ENCODE measurements at places on chromosomes 7 and 10. TPM values are rescaled to one million over a fixed set of nuclear protein-coding genes. Genes with fewer than 3 reads are reported as not detected.

GRCh38 chr7:4033996-4034395 lies 648.1 kb upstream of the FOXK1 start:
- no peak for DNase-seq

DNA sequence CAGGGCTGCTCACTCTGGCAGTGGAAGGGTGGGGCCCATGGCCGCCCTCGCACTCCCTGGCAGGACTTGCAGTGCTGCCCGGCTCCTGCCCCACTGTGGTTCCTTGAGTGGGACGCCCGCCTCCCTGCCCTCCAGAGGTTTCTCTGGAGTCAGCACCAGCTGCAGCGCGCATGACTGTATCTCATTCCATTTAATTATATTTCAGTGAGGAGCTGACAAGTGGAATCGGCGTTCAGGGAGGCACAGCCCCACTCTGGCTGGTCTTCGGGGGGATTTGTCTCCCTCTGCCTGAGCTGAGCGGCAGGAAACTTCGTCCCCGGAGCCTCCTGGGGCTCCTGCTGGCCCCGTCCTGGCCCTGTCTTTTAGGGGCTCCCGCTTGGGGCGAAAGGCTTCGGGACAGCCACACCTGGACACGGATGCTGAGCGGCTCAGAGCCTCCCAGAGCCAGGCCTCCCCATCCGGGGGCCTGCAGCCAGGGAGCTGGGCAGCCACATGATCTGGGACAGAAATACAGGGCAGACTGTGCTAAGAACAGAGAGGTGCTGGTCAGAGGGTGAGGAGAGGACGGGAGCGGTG lies 75.3 kb upstream of the NKX6-2 start:
- DNase-seq, result no peak

DNA sequence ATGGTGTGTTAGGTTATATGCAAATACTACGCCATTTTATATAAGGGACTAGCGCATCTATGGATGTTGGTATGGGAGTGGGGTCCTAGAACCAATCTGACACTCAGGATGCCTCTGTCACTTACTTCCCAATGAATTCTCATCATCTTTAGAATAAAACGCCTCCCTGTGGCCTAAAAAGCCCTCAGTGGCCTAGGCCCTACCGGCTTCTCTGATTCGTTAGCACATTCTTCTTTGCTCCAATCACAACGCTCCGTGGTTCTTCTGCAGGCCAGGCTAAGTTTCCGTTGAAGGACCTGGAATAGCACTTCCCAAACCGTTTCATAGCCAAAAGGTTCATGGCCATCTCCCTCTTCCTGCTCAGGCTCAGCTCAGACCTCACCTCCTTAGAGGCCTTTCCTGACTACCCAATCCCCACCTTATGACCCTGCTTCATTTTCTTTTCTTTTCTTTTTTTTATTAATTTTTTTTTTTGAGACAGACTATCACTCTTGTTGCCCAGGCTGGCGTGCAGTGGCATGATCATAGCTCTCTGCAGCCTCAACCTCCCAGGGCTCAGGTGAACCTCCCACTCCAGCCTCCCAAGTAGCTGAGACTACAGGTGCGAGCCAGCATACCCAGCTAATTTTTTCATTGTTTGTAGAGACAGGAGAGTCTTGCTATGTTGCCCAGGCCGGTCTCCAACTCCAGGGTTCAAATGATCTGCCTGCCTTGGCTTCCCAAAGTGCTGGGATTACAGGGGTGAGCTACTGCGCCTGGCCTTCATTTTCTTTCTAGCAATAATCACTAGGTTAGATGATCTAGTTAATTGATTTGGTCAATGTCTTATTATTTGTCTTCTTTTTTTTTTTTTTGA lies 24.5 kb upstream of the YWHAG start:
- DNase-seq, result no peak

Gene TEX47
- total RNA-seq, result not detected

DNA sequence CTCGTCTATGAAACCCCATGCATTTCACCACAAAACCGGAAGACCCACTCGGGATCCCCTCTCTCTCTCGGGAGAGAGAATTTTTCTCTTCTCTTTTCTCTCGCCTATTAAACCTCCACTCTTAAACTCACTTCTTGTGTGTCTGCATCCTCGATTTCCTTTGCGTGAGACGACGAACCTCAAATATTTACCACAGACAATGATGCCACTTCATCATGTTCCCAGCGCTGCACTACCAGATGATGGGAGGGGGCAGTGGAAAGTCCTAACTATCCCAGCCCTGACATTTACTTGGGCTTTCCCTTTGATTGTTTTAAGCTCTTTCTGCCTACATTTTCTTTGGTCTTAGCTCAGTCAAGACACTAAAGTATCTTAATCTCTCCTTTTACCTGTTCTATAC lies 906.7 kb downstream of the GRID1 start:
- no peak for DNase-seq

- DNase-seq, result no peak
These were observed 128.3 kb downstream of the CCDC3 start for GRCh38 chr10:12873172-12873571.

- DNase-seq, result no peak
These were observed 34.1 kb downstream of the ZRANB1 start for GRCh38 chr10:124975977-124976514.

DNA sequence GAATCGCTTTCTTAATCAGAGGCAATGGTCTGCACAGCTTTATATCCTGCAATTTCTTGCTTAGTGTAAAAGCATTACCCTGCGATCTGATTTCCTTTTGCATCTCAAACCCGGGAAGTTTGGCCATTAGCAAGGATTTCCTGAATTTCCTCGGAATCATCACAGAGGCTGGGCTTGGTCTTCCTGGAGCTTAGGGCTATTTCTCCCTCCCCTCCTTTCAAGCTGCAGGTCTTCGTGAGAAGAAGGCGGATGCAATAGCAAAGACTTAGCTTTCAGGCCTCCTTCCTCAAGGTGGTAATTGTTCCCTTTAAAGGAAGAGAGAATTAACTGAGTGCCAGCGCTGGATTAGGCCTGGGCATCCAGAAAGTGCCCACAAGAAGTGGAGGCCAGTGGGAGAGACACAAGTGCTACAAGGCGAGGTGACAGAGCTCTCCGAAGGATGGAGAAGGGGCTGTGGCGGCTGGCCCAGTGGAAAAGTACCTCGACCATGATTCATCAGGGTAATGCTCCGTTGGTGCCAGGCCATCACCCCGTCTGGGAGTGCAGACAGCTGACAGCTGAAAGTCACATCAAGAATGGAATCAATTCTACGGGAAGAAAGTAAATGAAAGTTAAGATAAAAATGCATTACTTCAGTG lies 4.0 kb upstream of the ARMS2 start:
- DNase-seq, result no peak

DNA sequence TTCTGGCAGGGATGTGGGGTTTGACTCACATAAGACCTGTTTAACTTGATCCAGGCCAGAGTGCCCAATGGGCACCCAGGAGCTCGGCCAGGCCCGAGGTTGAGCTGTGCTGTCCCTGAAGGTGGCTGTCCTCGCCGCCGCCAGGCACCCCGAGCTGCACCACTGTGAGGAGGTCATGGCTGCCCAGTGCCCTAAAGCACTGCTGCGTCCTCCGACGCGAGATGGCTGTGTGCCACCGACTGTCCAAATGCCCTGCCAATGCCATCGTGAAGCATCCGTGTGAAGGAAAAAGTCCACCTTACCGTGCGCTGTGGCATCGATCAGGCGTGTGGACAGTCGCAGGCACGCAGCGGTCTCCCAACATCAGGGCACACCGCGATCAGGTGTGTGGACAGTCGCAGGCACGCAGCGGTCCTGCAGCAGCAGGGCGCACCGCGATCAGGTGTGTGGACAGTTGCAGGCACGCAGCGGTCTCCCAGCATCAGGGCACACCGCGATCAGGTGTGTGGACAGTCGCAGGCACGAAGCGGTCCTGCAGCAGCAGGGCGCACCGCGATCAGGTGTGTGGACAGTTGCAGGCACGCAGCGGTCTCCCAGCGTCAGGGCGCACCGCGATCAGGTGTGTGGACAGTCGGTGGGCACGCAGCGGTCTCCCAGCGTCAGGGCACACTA lies 120.3 kb downstream of the VIPR2 start:
- DNase-seq, result no peak

- DNase-seq, result no peak
These were observed 178.1 kb upstream of the POM121L12 start for GRCh38 chr7:52857367-52857766.

GRCh38 chr7:47318395-47319182 lies 263.3 kb downstream of the TNS3 start:
- DNase-seq, result no peak

- no peak for DNase-seq
These were observed 1.0 kb downstream of the SYPL1 start for GRCh38 chr7:106110885-106111654.

Gene PDZD7
- 2.8 TPM for total RNA-seq

Gene DLX6
- not detected for total RNA-seq

- DNase-seq, result no peak
These were observed 781.1 kb downstream of the INHBA start for GRCh38 chr7:40921589-40922315.

- no peak for DNase-seq
These were observed 672.3 kb downstream of the TNS3 start for GRCh38 chr7:46909601-46910051.

Gene BMPR1A
- 8.9 TPM for total RNA-seq

Gene EIF5AL1
- 0.15 TPM for total RNA-seq

DNA sequence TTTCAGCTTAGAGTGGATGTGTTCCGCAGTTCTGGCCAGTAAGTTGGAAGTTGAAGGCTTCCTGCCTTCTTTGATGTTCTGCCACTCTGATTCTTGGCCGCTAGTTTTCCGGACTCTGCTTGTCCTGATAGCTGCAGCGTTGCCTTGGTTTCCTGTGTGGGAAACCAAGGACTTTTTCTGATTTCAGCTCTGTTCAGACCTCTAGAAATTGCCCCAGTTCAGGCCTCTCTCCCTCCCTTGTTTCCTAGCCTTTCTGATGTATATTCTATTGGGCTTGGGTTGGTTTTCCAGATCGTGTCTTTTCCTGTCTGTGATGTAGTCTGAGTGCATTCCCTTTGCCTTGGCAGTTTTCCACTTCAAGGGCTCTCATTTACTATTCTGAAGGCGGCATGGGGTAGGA lies 318.7 kb downstream of the BBS9 start:
- no peak for DNase-seq

Gene UNCX
- total RNA-seq, result not detected

- no peak for DNase-seq
These were observed 147.3 kb downstream of the ZEB1 start for GRCh38 chr10:31466313-31466712.

GRCh38 chr10:70477661-70478162 lies 855 bp upstream of the PALD1 start:
- DNase-seq, result peak; percentile 80

DNA sequence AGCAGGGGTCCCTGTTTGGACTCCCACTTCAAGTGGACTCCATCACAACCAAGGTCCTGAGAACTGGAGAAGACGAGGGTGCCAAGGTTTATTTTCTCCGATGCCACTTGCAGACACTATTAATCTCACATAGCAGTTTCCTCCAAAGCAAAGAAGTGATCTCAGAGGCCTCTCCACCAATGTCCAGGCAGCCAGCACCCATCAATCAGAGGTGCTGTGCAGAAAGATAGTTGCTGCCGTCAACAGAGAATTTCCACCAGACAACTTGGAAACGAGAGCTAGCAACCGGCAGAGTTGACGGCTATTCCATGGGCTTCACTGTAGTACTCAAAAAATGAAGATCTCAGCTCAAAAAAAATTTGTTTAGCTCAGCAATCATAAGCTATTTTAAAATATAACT lies 438.6 kb upstream of the PFKP start:
- no peak for DNase-seq

- DNase-seq, result no peak
These were observed 110.7 kb downstream of the RAB18 start for GRCh38 chr10:27614776-27615175.

GRCh38 chr10:110993024-110993693 lies 73.8 kb downstream of the SHOC2 start:
- no peak for DNase-seq

DNA sequence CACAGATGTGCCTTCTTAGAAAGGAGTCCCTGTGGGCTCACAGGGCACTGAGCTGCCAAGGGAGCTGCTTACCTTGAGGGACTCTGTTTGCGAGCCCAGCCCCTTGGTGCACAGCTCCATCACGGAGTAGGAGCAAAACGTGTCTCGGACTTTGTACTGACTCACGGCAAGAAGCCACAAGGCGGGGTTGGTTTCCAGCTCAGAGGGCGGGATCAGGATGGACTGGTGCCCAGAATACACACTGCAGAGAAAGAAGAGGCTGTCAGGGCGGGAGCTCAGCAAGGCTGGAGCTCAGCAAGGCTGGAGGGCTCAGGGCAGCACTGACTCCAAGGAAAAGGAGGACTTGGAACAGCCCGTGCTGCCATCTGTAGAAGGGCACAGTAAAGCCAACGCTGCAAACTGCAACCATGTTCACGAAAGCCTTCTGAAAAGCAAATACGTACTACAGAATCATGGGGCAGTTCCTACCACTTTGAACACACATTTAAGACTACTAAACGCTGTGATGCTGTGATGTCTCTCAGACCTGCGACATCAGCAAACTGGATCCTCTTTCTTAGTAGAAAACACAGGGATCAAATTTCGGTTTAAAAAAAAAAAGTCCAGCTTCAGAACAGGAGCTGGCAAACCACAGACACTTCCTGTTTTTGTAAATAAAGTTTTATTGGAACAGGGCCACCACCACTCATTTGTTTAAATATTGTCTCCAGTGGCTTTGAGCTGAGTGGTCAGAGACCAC lies 194.3 kb downstream of the ZMYND11 start:
- DNase-seq, result no peak

Gene C10orf71
- not detected for total RNA-seq

GRCh38 chr7:43480581-43480980 lies 102.3 kb upstream of the STK17A start:
- no peak for DNase-seq

Gene SLC25A13
- 22.5 TPM for total RNA-seq

Gene HACD1
- total RNA-seq, result 1.6 TPM

DNA sequence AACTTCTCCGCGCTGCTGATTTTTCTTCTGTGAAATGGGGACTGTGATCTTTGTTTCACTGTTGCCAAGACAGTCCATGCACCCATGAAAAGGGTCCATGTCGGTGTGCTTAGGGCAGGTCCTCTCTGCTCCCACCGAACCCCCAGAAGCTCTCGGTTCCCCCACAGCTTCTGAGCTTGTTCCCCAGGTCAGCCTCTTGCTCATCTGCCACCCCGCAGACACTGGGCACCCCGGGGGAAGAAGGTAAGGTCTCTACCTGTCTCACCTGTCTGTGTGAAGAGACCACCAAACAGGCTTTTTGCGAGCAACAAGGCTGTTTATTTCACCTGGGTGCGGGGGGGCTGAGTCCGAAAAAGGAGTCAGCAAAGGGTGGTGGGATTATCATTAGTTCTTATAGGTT lies 66.2 kb upstream of the NANOS1 start:
- no peak for DNase-seq

All from naive thymus-derived CD4-positive, alpha-beta T cell (primary cell).